ENCODE measurements at places on chromosomes 7 and 10.
A peak's percentile ranks its signal among the peaks of the same experiment; 100 is the strongest.

GRCh38 chr7:157596026-157596425 lies 259.2 kb downstream of the DNAJB6 start:
- no peak for DNase-seq

GRCh38 chr7:37251222-37251621 lies 197.4 kb downstream of the ELMO1 start:
- DNase-seq = no peak

DNA sequence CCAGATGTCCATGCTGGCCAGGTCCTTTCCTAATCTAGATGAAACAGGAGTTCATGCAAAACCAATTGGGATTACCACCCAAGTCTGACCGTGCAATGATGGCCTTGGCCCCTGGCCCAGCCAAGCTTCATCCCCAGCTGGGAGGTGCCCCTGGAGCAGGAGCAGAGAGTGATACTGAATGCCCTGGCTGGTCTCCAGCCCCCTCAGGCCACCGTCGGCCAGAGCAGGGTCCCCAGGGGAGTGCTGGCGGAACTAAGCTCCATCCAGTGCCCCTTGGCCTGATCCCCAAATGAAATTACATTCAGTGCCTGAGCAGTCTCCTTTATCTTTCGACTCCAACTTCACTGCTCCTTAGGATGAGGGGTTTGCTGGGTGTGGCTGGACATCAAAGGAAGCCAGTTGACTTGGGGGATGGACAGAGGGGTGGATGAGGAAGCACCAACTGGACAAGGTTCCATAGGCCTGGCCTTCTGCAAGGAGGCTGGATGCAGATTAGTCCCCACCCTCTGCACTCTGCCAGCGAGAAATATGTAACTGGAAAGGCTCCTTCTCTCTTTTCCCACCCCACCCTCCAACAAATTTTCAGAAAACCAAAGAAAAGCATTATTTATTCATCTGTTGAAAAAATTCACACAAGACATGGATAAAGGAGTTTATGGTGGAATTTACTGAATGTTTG lies 275.5 kb downstream of the PLXNA4 start:
- no peak for DNase-seq

- no peak for DNase-seq
Measured at GRCh38 chr7:5094641-5095040, 49.0 kb downstream of the RBAK start.

DNA sequence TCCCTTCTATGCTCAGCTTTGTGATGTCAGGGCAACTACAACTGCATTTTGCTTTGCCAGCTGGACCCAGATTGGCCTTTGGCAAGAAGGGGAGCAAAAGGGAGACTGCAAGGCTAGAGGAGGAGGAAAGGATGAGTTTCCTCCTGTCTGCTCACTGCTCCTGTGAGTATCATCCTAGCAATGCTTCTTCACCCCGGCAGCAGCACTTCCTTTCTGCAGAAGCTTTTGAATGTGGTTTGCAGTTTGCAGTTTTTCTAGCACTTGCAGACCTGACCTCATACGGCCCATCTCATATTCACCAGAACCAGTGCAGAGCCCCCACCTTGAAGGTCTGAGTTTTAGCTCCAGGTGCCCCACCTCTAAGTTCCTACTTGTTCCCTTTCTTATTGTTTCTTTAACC lies 14.8 kb downstream of the C7orf33 start:
- DNase-seq = no peak

- DNase-seq = peak; percentile 88
Measured at GRCh38 chr7:44748948-44749731, 493 bp downstream of the ZMIZ2 start.

GRCh38 chr7:6637544-6638229 lies 569 bp downstream of the ZNF316 start:
- DNase-seq = peak; percentile 43

DNA sequence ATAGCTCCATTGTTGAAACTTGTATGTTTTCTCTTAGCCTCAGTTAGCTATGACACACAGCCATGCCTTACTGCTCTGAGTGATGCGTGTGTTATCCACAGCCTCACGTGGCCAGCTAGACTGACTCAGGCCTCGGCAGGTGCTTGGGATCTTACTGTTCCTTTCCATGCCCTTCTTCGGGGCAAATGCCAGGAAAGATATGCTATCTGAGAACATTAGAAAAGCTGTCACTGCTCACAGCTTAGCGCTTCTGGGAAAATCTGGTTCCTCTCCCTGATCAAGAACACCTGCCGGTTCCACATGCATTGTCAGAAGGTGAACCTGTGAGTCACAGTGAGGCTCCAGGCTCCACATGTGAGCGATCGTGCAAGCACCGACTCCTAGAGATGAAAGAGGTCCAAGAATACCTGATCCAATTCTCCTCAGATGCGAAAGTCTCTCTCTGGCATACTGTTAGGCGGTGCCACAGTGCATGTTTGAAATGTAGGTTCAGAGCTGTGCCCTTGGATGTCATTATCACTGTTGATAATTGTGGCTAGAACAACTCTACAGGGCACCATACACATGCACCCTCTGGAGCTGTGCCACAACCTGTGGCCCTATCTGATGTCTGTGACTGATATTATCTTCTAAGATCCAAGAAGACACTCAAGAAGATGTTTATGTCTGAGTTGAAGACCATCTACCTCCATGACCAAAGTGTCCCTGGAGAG lies 247.8 kb upstream of the IGFBP3 start:
- DNase-seq = no peak

- DNase-seq = no peak
Measured at GRCh38 chr10:114499116-114499515, 94.8 kb upstream of the AFAP1L2 start.

- DNase-seq = no peak
Measured at GRCh38 chr7:80902716-80903308, 16.0 kb downstream of the SEMA3C start.

DNA sequence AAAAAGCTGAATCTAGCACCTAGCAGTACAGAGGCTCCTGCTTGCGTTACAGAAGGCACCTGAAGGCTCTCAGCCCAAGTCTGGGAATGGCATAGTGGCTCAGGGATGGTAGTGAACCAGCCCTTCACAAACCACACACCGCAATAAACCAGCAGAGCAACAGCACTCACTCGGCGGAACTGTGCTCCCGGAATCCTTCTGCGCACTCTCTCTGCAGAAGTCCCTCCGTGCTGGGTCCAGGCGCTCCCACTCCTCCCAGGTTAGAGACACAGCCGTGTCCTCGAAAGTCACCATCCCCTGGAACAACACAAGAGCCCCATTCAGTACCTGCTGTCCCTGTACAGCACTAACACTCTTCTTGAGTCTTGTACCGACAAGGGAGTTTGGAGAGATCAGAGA lies 1.5 kb downstream of the ZNF394 start:
- no peak for DNase-seq

- DNase-seq = no peak
Measured at GRCh38 chr10:90675621-90676020, 182.2 kb downstream of the HTR7 start.

DNA sequence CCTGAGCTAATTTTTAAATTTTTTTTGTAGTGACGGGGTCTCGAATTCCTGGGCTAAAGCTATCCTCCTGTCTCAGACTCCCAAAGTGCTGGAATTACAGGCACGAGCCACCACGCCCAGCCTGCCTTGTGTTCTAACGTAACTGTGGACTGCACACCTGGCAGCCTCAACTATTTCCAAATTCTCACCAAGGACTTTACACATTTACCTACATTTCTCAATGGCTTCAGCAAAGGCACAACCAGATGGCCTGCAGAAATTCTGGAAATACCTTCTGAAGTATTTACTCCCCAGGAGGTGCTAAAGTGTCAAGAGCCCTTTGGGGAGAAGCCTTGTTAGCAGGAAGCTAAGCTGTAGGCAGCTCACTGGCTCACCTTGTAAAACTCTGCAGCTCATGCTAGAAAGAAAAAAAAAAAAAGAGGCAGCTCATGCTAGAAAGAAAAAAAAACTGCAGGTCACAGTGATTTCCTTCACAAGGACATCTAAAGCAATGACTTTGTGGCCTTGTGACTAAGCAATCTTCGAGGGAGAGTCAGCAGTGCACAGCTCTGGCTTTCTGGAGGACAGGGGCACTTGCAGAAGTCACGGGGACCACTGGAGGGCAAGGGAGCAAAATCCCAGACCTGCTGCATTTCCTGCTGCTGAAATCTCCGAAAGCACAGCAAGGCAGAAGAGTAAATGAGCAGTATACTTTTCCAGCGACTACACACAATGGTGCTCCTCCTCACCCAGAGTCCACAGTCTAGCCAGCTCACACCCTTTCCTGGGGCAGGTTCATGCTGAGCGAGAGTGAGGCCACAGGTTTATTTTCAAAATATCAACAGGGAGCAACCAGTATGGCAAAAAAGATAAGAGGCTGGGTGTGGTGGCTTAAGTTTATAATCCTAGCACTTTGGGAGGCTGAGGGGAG lies 40.4 kb downstream of the BAIAP2L1 start:
- no peak for DNase-seq

- no peak for DNase-seq
Measured at GRCh38 chr10:89100680-89101079, 106.4 kb downstream of the CH25H start.

DNA sequence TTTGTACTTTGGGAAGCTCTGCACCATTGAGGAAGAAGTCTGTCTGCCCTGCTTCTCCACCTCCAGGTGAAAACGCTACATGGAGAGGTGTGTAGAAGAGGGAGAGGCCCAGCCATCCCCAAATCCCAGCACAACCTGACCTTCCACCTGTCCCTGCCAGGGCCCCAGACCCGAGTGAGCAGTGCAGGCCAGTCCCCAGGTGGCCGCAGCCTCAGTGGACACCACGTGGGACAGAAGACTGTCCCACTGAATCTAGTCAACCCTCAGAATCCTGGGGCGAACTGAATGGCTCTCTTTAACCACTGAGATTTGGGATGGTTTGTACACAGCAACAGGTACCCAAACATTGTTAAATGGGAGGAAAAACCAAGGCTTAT lies 29.9 kb upstream of the GALNTL5 start:
- no peak for DNase-seq

GRCh38 chr7:46139079-46139478 lies 218.0 kb upstream of the IGFBP3 start:
- DNase-seq = no peak

DNA sequence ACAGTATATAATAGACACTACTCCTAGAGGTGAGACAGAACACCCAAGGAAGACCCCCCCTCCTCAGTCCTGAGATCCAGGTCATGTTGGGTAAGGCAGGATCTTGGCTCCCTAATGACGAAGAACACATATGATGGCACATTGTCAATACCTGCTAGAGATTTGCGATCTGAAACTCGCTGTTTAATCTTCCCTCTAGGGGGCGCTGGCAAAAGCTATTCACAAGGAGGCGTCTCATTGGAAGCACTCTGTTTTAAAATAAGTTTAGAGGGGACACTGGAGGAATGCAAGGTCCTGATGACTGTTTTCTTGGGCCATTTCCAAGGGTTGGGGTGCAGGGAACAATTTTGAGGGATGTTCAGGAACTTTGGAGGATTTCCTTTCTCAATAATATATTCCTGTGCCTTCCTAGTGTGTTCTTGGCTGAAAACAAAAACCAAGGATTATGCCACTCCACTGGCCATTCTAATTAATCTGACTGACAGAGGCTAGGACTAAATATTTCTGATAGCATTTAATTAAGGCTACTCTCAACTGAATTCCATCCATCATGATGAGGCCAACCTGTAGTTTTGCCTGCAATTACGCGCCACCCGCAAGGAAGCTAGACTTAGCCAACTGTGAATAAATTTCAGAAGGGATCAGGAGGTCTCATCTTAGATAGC lies 1013.8 kb upstream of the MBL2 start:
- no peak for DNase-seq

DNA sequence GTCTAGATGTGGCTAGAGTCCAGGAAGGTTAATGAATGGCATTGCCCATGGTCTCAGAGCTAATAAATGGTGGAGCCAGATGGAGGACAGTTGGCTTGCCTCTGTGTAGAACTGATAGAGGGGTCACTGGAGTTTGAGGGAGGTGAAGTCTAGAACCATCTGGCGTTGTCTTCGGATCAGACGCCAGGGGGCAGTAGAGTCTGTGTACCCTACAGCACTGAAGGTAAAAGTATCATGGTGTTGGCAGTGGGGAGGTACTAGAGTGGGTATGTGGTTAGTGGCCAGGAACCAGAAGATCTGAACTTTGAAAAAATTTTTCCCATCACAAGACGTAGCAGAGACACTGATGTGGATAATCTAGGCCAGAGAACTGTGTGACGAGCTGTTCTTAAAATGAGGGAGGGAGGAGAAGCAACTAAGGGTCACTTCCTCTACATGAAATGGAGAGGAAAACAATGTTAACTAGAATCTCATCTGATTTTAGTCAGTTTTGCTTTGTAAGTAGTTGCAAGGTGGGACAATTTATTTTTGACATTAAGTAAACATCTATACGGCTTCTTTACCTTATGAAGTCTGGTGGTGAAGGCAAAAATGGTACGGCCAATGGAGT lies 227.9 kb upstream of the PRSS58 start:
- DNase-seq = no peak

GRCh38 chr7:100257017-100257416 lies 37.3 kb downstream of the PVRIG start:
- no peak for DNase-seq

DNA sequence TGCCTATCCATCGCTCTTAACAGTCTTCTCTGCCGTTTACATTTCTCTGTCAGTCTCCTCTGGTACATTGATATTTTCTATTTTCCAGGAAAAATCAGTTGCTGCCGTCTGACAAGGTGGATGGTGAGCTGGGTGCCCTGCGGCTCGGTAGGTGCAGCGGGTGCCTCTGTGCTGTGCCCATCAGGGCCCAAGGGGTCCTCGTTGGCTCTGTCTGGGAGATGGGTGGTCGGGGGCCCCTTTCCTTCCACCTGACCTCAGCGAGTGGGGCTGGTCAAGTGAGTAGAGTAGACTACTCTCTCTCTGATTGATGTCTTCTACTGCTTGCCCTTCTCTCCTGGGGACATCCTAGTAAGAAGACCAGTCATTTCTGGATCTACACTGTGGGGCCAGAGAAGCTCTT lies 57.4 kb downstream of the MINDY4 start:
- no peak for DNase-seq

- no peak for DNase-seq
Measured at GRCh38 chr10:117096599-117097201, 41.4 kb downstream of the VAX1 start.

- no peak for DNase-seq
Measured at GRCh38 chr7:8109196-8110022, 140.8 kb downstream of the GLCCI1 start.

DNA sequence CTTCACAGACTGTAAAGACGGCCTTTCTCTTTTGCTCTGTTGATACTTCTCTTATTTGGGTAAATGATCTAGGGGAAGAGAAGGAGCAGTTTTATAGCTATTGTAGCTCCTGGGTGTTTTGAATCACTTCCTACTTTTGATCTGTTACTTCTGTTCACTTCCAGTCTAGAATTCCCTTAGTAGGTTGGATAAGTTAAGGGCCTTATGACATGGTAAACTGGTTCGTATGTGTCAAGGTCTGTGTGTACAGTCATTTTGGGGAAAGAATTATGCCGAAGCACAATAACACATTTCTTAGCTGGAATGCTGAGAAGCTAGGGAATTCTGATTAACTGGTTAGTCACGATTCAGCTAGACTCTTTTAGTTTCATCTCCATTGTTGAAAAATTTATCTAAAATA lies 8.1 kb downstream of the DENND10 start:
- no peak for DNase-seq

- DNase-seq = no peak
Measured at GRCh38 chr10:42950606-42951485, 126.0 kb upstream of the RET start.
